ENCODE measurements at places on chromosomes 6 and 20.

- DNase-seq, result no peak
Observed at GRCh38 chr6:8391934-8392333, 43.4 kb downstream of the SLC35B3 start.

DNA sequence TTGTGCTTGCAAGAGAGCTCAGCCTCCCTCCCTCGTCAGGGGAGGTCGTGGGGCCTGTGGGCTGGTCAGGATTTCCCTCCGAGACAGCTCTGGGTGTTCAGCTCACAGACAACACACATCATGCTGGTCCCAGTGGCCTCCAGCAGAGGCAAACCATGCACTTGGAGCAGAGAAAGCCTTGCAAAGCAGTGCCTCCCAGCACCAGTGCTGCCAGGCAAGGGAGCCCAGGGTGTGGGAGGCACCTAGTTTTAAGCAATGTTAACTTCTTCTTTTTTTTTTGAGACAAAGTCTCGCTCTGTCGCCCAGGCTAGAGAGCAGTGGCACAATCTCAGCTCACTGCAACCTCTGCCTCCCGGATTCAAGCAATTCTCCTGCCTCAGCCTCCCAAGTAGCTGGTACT, 34.0 kb upstream of the INSM1 start:
- DNase-seq, result no peak

GRCh38 chr6:27575594-27576361, 102.9 kb upstream of the ZNF184 start:
- no peak for DNase-seq

- no peak for DNase-seq
Observed at GRCh38 chr20:10309326-10309725, 90.7 kb downstream of the SNAP25 start.

DNA sequence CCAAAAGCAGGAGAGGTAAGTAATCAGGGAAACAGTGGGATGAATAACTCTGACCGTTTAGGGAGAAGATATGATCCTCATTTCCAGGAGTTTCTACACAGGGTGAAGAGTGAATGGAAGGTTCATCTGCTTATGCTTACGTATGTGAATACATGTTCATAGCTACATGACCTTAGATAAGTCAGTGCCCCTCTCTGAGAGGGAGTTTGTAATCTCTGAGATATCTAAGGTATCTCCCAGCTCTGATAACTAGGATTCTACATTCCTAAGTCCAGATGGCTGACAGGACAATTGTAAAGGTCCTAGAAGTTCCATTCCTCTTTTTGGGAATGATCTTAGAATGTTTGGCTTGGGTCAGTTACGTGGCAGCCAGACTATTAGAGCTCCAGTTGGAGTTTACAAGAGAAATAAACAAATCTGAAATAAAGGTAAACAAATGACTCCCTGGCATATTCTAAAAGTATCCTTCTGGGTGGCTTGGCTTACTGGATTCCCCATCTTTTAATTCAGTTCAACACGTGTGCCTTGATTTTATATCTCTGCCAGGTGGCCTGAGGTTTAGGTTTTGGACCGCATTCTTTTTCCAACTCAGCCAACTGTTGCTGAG, 15.8 kb downstream of the PROCR start:
- DNase-seq, result no peak

DNA sequence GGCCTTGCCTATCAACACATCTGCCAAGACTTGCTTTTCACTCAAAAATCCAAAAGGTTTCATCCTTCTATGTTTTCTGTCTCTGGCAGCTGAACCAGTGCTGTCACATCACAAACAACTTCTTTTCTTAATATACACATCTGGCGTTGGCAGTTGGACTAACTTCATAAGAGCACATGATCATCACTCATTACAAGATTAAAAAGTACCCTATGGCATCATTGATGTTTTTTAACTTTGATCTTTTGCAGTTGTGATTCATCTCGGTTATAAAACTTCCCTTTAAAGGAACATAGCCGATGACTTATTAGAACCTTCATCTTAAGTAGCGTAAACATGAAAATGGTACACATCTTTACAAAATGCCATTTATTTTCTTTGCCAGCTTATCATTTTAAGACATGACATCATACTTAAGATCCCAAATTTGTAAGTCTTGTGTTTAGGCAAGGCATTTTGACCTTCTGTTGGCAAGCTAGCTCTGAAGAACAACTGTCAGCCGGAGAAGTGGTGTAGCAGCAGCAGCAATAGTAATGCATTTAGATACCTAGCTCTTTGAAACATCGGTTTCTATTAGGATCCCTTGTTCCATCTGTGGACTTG, 64.2 kb upstream of the SUPT3H start:
- no peak for DNase-seq

- DNase-seq, result no peak
Observed at GRCh38 chr6:139370283-139370998, 4.0 kb downstream of the CITED2 start.

DNA sequence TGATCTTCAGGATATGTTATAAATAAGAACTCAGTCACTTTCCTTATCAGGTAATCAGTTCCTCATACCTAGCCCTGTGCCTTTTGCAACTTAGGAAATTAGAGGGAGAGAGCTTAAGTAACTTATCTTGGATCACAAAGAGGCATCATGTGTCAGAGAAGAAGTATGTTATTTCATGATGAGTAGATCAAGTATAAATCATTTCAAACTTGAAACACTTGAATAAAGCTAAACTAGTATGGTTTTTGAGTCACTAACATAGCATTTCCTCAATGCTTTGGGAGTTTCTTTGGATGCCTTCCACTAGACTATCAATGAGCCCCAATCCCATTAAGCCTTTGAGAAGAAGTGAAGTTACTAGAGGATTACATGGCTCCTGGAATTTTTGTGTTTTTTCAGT, 102.6 kb upstream of the TNFAIP3 start:
- no peak for DNase-seq

Measured in T47D (cell line).